NCI-H1417 (cell line): ENCODE measurements at places on chromosomes 1 and 21.

DNA sequence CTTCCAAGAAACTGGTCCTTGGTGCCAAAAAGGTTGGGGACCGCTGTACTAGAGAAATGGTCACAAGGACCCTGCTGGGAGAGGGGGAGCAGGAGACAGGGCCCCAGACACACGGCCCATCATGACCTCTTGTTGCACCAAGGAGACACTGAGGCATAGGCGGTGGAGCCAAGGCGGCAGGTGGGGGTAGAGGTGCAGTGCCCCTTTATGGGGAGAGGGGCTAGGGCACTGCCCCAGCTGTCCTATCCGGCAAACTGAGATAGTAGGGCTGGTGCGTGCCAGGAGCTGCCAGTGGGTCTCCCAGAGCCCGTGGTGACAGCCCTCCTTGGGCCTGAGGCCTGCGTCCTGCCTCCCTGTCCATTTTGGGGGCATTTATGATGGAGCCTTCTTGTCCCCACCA lies 20.3 kb downstream of the TNNT2 start:
- no peak for DNase-seq

DNA sequence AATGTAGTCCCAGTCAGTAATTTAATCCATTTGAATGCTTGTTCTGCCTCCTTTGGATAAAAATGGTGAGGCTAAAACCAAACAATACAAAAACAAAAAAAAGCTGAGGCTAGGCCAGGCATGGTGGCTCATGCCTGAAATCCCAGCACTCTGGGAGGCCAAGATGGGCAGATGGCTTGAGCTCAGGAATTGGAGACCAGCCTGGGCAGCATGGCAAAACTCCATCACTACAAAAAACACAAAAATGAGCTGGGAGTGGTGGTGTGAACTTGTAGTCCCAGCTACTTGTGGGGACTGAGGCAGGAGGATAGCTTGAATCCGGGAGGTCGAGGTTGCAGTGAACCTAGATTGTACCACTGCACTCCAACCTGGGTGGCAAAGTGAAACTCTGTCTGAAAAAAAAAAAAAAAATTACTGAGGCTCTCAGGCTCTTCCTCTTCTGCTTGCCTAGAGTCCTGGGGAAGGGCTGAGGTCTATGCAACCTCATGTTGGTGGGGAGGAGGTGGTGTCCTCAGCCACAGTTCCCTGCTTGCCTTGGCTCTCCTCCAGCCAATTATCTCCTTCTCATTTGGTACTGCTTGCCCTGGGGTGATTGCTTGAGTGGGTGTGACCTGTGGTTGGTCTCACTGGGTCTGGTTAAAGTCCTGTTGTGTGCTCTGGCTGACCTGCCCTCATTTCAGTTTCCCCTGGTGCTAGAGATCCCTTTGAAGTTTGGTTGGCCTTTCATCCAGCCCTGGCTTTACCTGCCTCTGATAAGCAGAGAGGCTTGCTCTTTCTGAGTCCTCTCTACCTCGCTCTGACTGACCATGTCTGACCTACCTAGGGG lies 20.9 kb downstream of the S1PR1 start:
- DNase-seq = no peak

GRCh38 chr1:242083742-242084141 lies 84.8 kb upstream of the MAP1LC3C start:
- no peak for DNase-seq

DNA sequence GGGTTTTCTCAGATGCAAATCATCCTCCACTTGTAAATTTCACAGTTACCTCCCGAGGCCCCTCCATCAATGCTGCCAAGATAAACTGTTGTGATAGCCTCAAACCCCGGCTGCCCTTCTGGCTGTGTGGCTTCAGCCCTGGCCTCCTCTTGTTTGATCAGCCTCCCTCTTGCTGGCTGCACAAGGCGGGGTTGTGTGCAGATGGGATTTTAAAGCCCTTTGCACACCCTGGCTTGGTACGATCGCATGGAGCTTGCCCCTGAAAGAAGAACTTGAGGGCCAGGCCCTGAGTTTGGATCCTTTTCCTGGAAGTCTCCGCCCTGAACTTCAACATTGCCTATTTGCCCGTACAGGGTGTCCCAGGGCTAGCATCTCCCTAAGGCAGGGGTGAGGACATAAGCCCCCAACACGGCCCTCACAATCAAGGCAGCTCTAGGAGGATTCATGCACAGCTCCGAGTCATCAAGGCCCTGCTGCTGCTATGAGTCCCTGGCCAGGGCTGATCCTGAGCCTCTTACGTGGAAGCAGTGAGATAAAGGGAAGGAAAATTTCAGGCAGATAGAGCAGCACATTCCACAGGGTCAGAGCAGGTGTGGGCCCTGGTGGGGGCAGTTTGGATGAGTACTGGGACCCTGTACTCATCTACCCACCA lies 181.2 kb upstream of the VAMP3 start:
- no peak for DNase-seq

DNA sequence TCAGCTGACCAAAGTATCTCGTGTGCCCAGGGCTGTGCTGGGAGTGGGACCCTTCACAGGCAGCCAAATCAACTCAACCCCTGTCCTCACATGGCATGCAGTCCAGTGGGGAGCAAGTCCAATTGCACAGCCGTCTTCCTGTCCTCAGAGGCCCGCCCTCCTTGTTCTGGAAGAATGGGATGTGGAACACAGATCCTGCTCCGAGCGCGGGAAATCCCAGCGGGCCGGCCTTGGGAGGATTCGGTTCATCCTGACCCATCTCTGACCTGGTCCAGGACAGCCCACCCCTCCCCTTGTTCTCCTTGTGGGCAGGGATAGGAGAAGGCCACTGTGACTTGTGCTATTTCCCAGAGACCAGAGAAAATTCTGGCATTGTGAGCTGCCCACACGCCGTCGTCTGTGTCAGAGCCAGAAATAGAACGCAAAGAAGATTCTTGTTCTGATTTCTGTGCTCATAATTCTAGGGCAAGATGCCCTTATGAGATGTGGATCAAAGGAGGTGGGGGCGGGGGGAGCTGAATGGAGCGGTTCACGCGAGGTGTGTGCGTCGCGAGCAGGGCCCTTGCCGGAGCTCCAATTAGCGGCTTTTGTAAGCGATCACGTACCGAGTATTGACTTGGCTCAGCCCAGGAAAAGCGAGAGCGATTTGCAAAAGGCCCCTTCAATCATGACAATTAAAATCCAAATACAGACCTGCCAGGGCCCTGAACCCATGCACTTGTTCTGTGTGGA lies 79.2 kb downstream of the AJAP1 start:
- peak; percentile 29 for DNase-seq

GRCh38 chr1:39491146-39491921 lies at the start of gene BMP8A:
BMP8A (plus strand) TSS chr1:39491636; CDS start chr1:39491992, 356 bp downstream.
- DNase-seq = peak; percentile 68

DNA sequence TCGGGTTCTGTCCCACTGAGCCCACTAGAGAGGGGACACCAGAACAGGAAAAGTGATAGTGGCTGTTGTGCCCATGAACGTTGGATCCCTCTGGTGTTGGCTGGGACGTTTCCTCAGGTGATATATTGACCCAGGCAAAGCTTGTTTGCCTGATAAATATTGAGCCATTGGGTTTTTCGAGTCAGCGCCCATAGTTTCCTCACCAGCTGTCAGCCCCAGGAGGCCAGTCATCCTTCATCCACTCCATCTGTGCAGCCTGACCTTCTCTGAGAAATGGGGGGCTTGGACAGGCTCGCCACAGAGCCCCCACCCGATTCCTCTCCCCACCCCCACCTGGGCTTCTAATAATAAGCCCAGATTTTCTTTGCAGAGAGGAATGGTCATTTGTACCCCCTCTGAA lies 13.3 kb downstream of the DISP3 start:
- DNase-seq = no peak

DNA sequence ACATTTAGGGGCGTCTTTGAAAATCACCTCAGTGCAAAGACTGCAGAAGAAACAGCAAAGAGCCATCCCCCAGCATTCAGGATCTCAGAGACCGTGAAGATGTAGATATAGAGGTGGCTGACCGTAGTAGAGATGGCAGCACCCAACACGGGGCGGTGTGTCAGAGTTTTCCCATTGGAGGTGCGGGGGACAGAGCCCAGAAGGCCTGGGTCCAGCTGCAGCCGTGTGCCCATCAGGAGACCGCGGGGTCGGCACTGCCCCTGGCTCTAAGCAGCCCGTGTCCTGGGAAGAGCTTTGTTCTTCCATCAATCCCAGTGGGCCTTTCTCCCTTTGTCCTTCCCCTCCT lies 1.1 kb downstream of the GABRD start:
- DNase-seq = no peak

DNA sequence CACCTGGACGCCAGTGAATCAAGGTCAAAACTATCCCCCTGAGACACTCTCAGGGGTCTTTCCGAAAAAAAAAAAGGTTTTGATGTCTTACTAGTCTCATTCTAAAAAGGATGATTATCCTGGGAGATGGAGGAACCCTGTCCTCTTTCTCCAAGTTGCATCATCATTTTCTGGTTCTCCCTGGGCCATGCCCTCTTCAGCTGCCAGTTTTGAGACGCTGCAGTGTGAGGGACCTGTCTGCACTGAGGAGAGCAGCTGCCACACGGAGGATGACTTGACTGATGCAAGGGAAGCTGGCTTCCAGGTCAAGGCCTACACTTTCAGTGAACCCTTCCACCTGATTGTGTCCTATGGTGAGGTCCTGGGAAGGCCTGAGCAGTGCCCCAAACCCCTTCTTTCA lies 3.5 kb downstream of the FCRLA start:
- no peak for DNase-seq

GRCh38 chr1:242890192-242890741 lies 364.8 kb downstream of the CEP170 start:
- DNase-seq = no peak

DNA sequence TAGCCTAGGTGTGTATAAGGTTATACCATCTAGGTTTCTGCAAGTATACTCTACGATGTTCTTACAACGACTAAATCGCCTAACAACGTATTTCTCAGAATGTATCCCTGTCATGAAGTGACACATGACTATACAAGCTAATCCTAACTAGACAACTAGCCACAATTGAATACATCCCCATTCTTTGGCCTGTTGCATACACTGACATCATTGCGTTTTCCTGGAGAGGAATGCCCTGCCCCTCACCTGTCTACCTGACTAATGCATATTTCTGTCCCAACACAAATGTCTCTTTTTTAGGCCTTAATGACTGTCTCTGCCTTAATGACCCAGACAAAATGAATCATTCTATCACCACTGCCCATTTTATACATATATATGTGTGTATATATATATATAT lies 8.5 kb upstream of the NFIA start:
- DNase-seq = no peak

- DNase-seq = no peak
These were observed 40.2 kb downstream of the SMG7 start for GRCh38 chr1:183512450-183512849.

GRCh38 chr1:110495926-110496600 lies 22.9 kb downstream of the KCNA10 start:
- peak; percentile 88 for DNase-seq

DNA sequence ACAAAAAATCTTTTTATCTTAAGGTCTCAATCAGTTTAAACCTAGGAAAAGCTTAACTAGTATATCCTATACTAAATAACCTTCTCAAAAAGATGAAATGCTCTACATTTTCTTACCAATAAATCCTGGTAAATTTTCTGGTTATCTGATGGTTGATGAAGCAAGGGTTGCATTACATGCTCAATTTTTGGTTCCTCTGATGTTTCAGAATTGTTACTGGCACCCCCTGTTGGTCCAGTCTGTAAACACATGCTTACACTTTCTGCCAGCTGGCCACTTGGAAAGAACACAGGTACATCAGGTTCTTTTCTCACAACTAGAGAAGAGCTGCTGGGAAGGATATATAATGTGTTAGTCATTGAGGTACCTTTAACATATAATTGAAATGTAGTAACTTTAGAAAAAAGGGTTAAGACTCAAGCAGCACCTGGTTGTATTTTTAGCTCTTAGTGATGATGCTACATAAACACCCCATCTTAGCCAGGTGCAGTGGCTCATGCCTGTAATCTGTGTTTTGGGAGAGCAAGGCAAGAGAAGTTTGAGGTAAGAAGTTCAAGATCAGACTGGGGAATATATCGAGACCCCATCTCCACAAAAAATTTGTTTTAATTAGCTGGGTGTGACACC lies 30.9 kb upstream of the TAL1 start:
- peak; percentile 66 for DNase-seq

DNA sequence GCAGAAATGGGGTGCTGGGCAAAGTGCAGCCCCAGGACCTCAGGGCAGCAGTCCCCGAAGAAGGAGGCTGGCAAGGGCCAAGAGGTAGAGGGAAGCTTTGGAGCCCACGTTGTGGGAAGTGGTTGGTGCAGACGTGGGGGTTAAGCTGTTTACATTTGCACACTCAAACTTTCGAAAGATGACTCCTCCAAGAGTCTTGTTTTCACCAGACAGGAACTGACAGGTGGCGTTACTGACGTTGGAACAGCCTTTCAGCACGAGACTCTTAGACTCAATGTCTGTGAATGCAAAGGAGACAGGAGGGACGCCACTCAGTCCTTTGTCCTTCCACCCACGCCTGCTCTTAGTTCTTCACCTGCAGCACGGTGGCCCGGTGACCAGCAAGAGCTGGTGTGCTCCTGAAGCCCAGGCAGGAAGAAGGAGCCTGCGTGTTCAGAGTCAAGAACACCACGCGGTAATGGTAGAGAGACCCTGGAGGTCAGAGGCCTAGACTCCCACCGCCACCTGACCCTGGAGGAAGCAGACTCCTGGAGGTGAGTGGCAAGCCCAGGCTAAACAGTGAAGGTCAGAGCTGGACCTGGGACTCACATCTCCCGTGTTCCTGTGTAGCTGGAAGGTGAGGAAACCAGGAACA lies 15.9 kb downstream of the LYPD8 start:
- no peak for DNase-seq
